ENCODE measurements at places on chromosomes 4 and X.

DNA sequence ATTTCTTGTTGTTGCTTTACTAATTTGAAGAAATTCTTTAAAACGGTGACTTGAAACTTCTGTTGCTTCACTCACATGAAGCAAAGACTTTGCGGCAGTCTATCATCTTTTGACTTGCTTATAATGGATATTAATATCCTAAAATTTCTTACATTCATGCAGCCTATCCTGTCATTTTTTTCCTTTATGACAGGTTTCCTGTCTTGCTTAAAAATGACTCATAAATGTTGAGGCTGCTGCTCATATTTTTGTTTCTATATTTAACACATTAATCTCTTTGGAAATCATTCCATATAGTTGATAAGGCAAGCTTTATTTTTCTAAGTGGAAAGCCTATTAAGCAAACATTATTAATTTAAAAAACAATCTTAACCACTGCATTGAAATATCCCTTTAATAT is 176.6 kb upstream of the GALNTL6 start:
- DNase-seq = no peak

DNA sequence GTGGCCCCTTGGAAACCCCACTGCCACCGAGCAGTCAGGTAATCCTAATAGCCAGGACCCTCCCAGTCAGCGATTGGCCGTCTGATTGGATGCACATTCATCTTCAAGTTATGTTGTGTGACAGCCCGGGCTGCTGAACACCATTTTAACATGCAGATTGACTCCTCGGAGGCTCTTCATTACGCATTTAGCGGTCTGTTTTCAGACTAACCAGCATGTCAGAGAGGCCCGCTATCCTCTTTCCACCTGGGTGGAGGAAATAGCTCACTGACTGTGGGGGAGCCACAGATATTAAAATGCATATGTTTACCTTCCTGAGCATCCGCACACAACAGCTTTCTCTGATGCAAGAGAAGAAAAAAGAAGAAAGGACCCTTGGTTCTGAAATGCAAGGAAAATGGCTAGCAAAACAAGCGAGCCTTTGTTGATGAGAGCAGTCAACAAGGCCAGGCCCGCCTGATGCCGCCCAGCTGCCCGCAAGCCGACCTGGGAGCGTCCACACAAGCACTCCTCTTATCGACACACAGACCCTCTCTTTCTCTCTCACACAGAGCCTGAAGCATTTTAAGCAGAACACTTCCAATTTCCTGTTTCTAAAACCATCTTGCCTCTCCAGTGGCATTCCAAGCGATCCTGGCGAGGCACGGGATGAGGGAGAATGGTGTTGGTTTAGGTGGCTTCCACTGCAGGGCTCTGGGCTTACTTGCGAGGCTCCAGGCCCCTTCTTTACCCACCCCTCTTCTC is 118.3 kb downstream of the MGST2 start:
- DNase-seq = no peak

DNA sequence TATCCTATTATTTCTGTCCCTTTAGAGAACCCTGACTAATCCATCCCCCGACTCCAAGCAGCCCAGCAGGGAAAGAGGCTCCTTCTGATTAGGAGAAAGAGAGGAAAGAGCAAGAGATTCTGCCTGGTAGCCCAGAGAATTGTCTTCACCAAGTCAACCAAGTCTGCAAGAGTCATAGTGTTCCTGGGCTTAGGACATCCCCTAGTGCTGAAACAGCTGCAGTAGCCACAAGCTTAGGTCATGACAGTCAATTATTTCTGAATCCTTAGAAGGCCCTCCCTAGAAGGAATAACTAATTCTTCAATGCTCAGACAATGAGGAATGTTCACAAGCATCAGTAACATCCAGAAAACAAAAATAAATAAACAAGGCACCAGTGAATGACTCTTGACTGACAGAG is 480.3 kb upstream of the GRIA3 start:
- peak; percentile 29 for DNase-seq

GRCh38 chr4:28317221-28317620 is 1456.6 kb downstream of the STIM2 start:
- no peak for DNase-seq
